ENCODE measurements at places on chromosomes 12 and 14.

- no peak for DNase-seq
These were observed 40.7 kb upstream of the RIN3 start for GRCh38 chr14:92472860-92473259.

DNA sequence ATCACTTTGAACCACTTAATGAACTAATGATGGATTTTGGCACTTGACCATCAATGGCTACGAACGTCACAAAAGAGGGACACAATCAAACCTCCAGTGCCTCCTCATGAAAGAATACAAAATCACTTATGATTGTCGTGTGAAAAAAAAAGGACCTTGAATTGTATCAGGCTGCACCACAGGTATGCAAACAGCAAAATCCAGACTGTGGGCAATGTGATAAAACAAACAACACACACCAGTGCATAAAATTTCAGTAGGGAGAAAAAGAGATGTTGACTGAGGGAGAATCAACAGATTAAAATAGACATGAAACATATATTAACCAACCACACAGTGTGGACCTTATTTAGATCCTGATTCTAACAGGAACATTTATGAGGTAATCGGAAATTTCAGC is 2.6 kb downstream of the TSPAN8 start:
- no peak for DNase-seq

DNA sequence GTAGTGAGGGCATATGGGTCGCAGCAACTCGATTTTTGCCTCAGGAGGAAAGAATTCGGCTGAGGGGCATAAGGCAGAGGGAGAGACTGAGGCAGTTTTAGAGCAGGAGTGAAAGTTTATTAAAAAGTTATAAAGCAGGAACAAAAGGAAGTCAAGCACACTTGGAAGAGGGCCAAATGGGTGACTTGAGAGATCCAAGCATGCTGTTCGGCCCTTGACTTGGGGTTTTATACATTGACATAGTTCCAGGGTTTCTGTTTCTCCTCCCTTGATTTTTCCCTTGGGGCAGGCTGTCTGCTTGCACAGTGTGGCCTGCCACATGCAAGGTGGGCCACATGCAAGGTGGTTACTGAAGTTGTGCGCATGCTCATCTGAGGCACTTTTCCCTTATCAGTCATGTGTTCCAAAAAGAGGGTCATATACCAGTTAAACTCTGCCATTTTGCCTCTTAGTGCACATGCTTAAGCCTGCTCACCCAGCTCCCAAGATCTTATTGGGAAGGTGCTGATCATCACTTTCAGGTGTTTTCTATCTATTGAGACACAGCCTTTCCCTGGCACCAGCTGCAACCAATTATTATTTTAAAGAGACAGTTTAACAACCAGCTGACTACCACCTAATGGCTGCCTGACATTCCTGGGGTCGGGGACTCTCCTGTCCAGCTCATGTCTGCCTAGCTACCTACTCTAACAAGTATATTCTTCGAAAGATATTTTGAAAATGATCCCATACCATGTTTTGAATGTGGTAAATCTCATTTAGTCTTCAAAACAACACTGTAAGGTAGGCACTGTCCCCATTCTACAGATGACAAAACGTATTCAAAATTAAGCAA is 19.9 kb downstream of the PTGER2 start:
- no peak for DNase-seq

DNA sequence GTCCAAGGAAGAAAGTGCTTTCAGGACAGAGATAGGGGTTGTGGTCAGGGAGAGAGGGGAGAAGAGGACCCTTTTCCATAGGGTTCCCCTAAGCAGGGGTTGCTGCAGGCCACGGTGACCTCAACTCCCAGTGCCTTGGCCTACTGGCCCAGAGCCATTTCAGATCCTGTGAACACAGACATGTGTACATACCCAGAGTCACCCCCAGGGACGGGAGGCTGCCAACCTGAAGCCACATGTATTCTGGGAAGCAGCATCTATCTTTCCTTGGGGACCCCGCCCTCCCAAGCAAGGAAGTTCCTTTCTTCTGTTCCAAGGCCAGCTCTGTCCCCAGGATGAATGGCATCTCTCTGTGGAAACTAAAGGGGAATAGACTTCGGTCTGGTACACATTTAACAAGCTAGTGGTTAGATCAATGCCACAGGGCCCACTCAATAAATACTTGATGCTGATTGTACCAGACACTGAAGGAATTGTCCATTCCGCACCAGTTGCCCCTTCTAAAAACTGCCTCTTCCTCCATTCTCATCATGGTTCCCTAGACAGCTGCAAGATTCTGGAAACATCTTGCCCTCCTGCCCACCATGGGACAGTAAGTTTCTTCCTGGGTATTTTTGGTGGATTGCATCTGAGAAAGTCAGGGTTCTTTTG is 25.2 kb upstream of the DGLUCY start:
- DNase-seq: no peak

DNA sequence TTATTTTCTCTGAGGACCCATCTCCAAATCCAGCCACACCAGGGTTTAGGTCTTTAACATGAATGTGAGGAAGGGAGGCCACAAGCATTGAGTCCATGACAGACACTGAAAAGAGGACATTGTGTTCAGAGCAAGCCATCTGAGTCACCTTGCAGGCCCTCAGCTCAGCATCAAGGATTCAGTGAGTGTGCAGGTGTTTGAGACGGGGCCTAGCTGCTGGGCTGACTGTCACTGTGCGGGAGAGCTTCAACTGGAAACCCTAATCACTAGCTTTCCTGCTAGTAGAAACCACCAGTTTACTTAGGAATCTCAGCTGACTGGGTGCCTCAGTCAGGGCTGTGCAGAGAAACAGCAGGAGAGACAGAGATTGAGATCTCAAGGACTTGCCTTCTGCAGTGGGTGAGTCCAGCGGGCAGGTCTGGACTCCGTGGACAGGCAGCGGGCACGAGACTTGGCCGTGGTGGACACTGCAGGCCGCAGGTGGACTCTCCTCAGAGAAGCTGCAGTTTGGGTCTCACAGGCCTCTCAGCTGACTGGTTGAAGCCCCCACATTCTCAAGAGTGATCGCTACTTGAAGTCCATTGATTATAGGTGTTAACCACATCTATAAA is 86.1 kb upstream of the DYNC1H1 start:
- DNase-seq: no peak

DNA sequence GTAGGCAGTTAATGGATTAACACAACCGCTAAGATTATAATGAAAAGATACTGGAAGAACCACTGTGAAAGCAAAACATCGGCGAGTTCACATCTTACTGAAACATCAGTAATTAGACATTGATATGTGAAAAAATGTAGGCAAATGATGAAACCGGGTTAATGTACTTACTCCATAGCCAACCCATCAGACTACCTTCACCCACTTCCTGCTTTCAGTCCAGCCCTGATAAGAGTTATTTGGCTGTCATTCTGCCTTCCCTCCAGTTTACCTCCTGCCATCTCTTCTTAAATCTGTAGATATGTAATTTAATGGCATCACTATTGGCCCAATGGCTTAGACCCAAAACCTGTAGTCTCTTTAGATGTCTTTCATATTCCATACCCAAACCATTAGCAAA is 46.0 kb upstream of the LGR5 start:
- no peak for DNase-seq

DNA sequence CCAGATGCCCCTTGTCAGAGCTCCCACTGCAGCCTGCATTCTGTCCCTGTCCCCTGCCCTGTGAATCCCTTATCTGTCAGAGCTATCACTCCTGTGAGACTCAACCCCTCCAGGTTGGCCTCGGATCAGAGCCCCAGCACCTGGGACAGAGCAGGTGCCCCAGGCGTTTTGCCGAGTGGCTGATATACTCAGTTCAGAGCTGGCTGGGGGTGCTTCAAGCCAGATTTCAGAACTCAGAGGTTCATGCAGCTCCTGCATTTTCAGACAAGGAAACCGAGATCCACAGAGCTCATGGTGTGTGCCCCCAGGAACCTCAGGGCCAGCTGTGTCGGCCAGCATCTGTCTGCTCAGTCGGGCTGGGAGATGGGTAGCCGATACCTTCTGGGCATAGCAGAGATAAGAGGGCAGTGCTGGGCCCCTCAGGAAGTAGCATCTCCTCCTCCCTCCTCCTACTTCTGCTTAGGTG is 228.0 kb upstream of the RTL1 start:
- no peak for DNase-seq

GRCh38 chr12:104569346-104570173 is 112.8 kb downstream of the CHST11 start:
- DNase-seq: no peak

DNA sequence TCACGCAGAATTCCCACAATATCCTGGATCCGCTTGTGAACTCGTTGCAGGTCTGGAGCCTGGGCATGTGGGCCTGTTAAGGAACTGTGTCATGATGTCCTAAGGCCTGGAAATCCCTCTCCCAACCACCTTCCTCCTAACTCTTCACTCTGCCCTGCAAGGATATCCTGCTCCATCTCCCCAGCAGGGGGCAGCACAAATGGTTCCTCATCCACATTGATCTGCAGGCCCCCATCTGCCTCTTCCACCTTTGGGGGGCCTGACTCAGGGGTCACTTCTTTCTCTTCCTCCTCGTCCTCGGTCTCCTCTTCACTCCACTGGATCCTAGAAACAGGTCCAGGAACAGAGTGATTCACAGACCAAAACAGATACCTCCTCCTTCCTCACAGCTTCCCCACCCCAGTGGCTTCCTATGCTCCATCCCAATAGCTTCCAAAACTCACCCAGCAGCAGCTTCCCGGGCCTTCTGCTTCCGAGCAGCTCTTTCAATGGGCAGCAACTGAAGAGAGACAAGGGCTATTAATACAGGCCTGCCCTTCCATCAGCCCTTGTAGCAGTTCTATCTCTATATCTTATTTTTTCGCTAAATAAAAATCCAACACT is 4.5 kb downstream of the NOP2 start:
- peak; percentile 59 for DNase-seq

DNA sequence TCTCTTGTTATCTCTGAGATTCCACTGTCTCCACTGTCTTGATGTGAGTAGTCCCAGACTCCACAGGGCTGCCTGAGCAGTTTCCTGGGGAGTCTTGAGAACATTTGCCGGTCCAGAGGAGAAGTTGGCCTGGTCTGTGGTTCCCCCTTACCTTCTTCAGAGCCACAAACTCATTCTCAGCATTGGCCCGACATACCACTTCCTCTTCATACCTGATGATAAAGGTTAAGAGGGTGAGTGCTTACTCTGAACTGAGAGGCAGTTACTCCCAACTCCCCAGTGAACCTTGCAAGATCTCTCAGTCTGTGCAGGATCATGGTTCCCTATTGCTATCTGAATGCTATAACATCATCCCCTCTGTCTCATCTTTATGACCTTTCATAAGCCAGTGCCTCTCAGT is 2.6 kb downstream of the KRT84 start:
- no peak for DNase-seq

DNA sequence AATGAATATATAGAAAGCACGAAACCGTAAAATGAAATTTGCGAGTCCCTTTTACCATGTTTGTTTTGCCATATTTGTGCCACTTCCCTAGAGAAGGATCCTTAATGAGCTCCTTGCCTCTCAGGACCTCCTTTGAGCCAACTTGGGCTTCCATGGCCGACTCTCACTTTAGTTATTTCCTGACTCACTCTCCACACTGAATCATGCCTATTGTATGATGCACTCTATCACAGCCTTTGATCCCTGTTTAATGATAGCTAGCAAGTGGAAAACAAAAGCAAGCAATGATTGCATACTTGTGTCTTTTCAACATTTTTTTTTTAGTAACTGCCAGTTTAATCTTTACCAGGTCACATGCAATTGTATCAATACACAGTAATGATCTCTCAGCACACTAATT is 153.2 kb downstream of the CCER1 start:
- no peak for DNase-seq

DNA sequence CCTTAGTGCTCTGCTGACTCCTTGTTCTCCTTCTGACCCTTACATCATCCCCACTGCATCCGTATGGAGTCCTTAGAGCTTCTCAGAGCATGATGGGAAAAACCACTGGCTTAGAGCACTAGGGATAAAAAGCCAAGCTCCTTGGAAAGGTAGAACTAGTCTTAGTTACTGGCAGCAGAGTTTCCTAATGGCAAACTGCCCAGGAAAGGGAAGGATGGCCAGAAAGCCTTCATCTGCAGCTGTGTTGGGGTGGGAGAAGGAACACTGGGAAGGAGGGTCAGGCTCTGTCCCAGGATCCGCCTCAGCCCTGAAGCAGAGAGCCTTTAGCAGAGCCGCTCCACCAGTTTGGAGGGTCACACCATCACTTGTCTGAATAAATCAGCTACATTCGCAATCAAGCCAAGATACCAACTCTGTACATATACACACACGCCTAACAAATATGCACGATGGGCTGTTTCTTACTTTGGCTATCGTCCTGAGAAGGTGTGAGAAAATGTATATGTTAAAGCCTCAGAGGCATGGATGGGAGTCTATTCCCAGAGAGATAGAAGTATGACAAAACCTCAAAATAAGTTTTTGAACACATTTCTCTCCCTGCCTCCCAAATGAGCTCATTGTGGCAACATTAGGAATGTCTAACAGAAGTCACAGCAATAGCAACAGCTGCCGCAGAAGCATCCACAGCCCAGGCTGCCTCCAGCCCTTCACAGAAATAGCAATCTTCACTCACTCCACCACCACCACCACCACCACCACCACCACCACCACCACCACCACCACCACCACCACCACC is 18.6 kb upstream of the GALNT8 start:
- DNase-seq: no peak

- DNase-seq: no peak
These were observed 382.5 kb upstream of the ATP2B1 start for GRCh38 chr12:90090929-90091651.

- no peak for DNase-seq
These were observed 313.4 kb downstream of the AEBP2 start for GRCh38 chr12:19752712-19753111.

DNA sequence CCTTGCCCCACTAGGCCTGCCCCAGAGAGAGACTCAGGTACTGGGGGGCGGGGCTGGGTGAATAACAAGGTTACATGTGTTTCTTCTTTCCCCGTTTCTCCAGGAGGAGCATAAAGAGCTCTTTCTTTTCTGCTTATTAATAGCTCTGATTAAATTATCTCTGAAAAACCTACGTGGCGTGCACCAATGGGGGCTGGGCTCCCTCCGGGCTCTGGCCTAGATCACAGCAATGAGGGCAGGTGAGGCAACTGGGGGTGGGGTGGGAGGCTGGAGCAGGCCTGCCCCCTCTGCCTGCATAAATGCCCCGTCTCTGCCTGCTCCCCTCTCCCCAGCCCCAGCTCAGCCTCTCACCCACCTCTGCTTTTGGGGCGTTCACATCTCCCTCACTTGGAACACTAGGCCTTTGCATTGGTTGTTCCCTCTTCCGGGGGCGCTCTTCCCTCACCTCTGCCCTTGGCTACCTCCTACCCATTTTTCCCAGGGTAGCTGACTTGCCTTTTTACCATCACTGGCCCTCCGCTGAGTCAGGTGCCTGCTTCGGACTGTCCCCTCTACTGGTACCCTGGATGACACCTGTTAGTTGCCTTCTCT is 4.1 kb upstream of the FAM222A start:
- no peak for DNase-seq

- DNase-seq: peak; percentile 46
These were observed 127.0 kb downstream of the ERC1 start for GRCh38 chr12:1117970-1118563.

GRCh38 chr14:75753696-75754095 is 92.7 kb downstream of the TTLL5 start:
- no peak for DNase-seq

- DNase-seq: no peak
These were observed 37.1 kb upstream of the OR5AU1 start for GRCh38 chr14:21192875-21193535.

All from HEK293T (cell line).